Stimulated activated CD4-positive, alpha-beta T cell treated with anti-CD3 and anti-CD28 coated beads, Interleukin-2, amount 100 ng/mL, for 24 hours (primary cell): ENCODE measurements at places on chromosomes 2 and 18.

GRCh38 chr2:109279243-109279860, 150.3 kb downstream of the SH3RF3 start:
- DNase-seq = no peak

- DNase-seq = no peak
These were observed 250.8 kb downstream of the LRRTM1 start for GRCh38 chr2:80053522-80054345.

DNA sequence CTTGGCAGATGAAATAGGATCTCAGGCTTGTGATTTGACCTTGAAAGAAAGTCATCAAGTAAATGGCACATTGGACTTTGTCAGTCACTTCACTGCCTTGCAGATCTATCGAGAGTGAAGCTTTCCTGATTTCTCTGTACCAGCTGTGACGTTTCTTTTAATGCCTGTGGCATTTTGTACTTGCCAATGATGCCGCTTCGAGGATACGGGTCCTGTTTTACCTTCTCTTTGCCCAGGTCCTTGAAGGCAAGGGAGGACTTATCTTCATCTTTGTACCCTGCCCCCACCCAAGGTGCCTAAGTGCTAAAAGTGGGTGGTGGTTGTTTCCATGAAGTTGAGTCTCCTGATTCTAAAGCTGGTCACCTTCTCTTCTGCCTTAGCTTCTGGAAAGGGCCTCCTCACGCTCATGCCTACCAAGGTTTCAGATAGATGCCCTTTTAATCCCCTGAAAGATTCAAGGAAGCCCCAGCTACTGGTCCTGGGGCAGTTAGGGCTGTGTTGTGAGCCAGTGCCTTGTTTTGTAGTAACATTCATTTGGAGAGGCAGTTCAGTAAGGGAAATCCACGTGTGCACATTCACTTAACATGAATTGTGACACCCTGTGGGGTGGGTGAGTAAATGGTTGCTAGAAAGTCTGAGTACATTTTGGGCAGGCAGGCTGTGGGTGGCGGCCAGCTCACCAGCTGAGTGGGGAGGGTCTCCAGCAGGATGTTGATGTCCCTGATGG, 6.1 kb downstream of the LBH start:
- DNase-seq = peak; percentile 59

DNA sequence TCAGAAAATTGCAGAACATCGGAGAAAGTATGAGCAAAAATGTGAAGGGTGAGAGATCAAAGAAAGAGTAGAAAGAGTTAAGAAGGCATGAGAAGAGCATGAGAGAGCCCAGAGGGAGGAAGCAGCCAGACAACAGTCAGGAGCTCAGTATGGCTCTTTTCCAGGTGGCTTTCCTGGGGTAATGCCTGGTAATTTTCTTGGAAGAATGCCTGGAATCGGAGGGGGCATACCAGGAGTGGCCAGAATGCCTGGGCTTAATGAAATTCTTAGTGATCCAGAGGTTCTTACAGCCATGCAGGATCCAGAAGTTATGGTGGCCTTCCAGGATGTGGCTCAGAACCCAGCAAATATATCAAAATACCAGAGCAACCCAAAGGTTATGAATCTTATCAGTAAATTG, 271.8 kb upstream of the TFPI start:
- DNase-seq = no peak

- no peak for DNase-seq
These were observed 2.8 kb upstream of the CHN1 start for GRCh38 chr2:175008009-175008408.

GRCh38 chr18:58300867-58301266, 256.8 kb downstream of the NEDD4L start:
- no peak for DNase-seq

DNA sequence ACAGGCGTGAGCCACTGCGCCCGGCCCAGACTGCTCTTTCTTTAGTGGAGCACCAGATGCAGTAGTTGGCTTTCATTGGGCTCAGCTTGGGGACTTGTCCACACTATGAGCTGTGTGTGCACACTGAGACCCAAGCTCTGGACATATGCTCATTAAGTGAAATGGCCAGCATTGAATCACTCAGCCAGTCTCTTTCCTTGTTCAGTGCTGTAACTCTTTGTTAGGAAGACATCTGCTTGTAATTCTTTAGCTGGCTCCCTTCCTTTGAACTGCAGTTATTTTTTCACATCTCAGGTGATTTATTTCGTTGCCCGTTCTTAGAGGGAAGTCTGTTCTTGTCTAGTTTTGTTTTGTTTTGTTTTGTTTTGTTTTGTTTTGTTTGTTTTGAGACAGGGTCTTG, 70.5 kb downstream of the CAB39 start:
- DNase-seq = no peak

GRCh38 chr18:35110554-35111485, 69.6 kb downstream of the MAPRE2 start:
- DNase-seq = no peak

GRCh38 chr2:219123356-219124135, 37.1 kb downstream of the NHEJ1 start:
- no peak for DNase-seq

DNA sequence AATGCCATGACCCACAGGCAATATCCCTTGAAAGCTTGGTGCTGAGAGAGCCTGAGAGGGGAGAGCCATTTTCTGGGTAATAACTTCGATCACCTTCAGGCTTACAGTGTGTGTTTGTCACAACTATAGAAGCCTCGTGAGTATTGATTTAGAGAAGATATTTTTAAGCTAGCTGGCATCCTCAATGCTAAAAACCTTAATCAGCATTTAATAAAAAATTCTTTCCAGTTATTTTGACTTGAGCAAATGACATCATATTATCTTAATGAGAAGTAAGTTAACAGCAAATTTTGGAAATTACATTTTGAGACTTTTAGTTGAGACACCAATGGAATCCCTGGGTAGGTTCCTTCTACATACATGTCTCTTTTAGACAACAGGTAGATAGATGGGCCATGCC, 283.7 kb downstream of the NYAP2 start:
- DNase-seq = no peak

GRCh38 chr2:161388146-161388779, 27.8 kb upstream of the TBR1 start:
- DNase-seq = no peak

DNA sequence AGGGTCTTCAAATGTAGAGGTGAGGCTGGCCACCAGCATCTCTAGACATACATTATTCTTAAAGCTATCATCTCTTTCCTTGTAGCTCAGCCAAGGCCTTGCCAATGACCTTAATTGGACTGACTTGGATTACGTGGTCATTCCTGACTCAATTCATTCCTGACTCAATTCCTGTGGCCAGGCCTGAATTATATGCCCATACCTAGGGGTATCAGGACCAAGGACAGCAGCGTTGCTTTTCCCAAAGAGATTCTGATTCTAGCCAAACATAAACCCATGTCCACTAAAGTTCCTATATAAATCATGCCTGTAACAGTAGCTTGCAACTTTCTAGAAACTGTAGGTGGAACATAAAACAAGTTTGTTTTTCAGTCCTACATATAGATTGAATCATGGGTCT, 231.7 kb downstream of the ARL6IP6 start:
- no peak for DNase-seq

DNA sequence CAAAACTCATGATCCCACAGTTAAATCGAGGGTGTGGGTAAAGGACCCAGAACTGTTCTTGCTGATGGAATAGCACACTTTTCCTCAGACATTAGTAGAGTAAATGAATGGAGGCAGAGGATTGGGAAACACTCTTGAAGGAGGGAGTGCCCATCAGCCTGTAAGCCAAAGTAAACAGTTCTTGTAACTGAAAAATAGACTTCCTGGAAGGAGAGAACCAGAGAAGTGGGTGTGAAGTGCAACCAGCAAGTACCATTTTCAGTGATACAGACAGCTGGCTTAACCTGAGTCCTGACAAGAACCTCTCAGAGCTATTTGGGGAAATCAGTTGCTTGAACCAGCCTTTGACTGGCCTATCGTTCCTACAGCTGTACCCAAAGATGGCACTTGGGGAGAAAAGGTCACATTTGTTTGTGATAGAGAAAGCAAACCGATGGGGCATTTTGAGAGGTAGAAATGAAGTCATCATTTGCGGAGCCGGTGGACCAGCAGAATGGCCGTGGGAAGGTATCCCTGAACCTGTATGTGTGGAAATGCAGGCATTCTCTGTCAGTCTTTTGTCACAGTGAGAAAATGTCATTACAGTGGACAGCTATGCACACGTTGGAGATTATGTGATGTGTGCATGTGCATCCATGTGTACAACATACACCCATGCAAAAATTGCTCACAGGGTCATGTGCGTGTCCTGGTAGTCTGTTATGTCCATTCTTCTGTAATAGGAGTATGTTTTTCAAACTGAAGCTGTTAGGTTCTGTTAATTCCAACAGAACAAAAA, 17.8 kb downstream of the CRIM1 start:
- DNase-seq = no peak

- no peak for DNase-seq
These were observed 45.6 kb upstream of the NRP2 start for GRCh38 chr2:205636549-205637319.

DNA sequence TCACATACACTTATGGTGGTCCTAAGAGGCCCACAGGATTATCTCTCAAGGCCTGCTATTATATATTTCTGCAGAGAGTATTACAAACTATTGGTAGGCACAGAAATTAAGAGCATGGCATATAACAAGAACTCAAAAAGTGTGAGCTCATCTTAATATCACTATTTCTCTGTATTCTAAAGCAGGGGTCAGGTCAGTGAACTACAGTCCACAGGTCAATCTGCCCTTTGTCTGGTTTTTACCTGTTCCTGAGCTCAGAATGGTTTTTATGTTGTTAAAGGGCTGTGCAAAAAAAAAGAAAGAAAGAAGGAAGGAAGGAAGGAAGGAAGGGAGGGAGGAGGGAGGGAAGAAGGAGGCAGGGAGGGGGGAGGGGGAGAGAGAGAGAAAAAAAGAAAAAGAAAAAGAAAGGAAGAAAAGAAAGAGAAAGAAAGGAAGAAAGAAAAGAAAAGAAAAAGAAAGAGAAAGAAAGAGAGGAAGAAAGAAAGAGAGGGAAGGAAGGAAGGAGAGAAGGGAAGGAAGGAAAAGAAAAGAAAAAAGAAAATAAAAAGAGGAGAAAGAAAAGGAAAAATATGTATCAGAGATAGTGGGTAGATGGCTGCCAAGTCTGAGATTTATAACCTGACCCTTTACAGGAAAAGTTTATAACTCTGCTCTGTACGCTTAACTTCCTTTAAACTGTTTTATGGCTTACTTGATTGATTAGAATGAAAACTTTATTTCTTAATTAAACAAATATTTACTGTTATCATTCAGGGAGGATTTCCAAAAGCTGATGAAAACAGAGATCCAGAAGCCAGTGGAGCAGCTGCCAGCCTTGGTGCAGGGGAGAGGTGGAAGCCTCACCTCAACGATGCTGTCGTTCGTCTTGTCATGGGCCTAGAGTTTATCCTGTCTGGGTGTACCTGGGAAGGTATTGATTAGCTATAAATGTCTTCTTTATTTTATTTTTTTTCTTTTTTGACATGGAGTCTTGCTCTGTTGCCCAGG, 11.2 kb upstream of the SCYGR1 start:
- DNase-seq = no peak

DNA sequence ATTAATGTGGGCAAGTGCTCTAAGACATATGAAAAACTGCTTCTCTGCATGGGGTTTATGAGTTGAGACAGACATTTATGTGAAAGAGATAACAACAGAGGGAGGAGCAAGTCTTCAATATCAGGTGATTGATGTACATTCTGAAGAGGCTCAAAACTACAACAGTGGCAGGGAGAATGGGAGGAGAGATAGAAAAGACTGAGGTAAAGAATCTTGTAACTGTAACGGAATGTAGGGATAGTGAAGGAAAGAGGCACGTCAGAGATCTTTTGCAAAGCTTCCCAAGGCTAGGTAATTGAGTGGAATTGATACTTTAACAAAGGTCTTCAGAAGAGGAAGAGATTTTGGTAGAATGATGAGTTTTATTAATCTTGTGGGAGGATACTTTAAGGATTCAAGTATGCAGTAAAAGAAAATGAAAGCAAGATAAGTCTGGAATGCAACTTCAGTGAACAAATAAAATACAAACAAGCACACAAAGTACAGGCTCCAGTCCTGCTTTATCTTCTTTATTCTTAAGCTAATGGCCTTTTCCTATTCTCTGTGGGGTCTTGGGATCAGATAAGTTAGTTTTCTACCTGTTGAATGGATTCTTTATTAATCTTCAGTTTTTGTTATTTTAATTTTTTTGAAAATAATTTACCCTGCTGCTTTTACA, 15.0 kb downstream of the SMAD4 start:
- DNase-seq = no peak

DNA sequence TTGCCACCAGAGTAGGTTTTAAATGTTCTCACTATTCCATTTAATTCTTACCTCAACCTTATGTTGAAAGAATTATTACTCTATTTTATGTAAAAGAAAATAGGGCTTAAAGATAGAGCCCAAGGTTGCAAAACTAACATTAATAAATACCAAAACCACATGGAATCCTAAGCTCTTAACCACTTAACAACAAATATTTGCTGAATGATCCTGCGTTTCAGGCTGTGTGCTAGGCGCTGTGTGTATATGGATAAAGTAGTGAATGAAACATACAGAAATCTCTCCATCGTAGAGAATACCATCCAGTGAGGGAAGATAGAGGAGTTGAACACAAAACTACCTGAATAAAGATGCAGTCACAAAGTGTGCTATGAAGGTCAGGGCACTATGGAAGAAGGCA, 485.1 kb downstream of the THSD7B start:
- DNase-seq = no peak

- DNase-seq = no peak
These were observed 52.1 kb downstream of the EEF1B2 start for GRCh38 chr2:206211657-206212255.
